ENCODE measurements at places on chromosomes 12 and 14.
A peak's percentile ranks its signal among the peaks of the same experiment; 100 is the strongest.

DNA sequence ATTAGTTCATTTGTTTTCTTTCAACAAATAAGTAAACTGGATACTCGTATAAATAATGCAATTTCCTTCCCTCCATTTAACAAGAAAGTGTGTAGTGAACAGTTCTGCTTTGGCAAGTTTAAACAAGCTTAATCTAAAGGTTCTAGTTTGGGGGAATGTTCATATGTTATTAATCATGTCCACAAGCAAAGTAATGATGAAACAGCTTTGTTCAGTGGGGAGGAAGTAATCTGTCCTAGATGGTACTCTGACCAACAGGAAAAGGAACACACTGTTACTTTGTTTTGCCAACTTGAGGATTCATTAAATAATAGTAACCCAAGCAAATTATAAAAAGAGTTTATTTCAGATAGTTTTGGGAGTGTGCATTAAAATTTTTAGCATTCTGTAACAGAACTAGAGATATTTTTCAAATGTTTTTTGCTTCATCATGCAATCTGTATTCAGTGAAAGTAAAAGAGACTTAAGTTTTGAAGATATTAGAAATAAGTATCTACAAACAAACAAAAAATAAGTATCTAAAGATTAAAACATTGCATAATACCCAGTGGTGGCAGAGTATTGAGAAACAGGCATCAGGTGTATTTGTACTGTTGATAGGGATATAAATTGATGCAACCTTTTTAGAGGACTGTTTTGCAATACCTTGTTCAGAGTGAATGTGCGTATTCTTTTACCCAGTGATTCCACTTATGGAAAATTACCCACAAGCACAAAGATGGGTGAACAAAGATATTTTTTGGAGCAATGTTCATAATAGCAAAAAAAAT, 61.1 kb downstream of the RAB35 start:
- no peak for DNase-seq

- DNase-seq: no peak
These were observed 137.2 kb upstream of the TRHDE start for GRCh38 chr12:72135021-72135301.

GRCh38 chr14:105281371-105282097, 19.3 kb downstream of the BRF1 start:
- no peak for DNase-seq

GRCh38 chr14:94153750-94154342, 20.3 kb upstream of the PPP4R4 start:
- DNase-seq: no peak

- DNase-seq: no peak
These were observed 314.1 kb upstream of the LRIG3 start for GRCh38 chr12:59234391-59234790.

GRCh38 chr14:105503296-105503640, 12.2 kb downstream of the TEDC1 start:
- DNase-seq: no peak

DNA sequence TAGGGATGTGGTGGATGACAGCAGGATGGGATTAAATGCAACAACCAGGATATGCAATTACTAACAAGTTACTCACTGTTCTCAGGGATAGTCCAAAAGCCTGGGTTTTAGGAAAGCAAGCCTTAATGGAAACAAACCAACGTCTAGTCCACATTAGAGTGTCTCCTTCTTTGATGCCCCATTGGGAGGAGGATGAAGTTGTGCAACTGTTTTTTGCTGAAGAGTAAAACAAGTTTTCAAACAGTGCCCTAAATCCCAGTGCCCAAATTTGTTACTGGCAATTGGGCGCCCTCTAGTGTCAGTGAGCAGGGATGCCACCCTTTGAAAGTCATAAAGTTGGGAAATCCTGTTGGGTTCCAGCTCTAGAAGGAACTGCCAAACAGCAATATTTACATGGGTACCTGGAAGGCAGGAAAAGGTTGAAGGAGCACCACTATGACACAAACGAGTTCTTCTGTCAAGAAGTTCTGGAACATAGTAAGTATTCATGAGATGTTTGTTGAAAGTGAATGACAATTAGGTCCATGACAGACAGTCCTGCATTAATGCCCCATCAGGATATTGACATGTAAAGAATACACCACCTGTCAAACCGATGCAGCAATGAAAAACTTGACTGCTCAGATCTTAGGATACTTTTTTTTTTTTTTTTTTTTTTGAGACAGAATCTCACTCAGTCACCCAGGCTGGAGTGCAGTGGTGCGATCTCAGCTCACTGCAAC, 11.1 kb upstream of the DPF3 start:
- DNase-seq: peak; percentile 58

Measured in activated T-cell treated with anti-CD3 and anti-CD28 coated beads, Interleukin-2, amount 50 U/mL, for 1 hour (primary cell).